Activated naive CD8-positive, alpha-beta T cell treated with anti-CD3 and anti-CD28 coated beads, Interleukin-2, amount 50 U/mL, for 24 hours (primary cell): ENCODE measurements at places on chromosomes 2 and 18.

- no peak for DNase-seq
Measured at GRCh38 chr2:73851274-73851673, 22.5 kb downstream of the STAMBP start.

DNA sequence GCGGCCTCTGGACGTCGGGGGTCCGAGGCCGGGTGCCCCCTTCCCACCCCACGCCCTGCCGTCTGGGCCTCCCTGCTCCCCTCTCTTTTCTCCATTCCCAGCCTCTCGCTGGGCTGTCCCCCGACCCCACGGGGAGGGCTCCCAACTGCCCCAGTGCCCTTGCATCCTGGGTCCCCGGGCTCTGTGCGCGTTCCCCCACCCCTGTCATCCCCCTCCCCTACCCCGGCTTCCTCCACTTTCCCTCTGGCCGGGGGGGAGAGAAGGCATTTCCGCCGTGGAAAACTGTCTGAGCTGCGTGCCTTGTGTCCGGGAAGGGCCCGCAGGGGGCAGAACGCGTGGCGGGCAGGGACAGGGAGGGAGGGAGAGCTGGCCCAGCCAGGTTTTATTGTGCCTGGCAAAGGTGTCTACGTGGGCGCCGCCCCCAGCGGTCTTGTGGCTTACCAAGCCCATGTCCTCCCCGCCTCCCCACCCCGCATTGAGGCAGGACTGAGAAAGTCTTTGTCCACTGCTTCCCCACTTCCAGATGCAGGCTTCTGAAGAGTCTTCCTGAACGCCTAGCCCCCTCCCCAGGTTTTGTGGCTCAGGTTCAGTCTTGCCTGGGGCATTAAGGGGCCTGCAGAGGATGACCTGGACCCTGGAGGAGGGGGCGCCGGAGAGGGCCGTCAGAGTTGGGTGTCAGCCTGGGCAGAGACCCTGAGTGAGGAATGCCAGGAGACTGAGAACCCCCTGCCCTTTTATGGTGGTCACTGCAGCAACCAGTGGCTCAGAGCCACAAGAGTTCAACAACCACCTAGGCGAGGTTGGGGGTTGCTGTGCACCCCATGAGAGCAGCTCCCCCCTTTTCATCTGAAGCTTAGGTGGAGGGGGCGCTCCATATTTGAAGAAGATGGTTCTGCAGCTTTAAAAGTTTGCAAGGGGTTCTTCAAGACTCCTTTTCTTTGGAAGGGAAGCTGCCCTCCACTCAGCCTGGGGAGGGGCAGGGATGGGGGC, 1.3 kb downstream of the ITM2C start:
- DNase-seq, result peak; percentile 54

DNA sequence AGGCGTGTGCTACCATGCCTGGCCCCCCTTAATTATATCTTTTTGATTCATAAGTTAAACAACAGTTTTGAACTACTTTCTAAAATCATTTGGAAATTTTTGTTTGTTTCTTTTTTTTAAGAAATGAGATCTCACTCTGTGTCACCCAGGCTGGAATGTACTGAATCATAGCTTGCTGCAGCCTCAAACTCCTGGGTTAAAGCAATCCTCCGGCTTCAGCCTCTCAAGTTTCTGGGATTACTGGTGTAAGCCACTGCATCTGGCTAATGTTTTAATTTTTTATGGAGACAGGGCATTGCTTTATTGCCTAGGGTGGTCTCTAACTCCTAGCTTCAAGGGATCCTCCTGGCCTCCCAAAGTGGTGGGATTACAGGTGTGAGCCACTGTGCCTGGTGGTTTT, 71.5 kb downstream of the BABAM2 start:
- DNase-seq, result no peak

- DNase-seq, result no peak
Measured at GRCh38 chr18:55387139-55387984, 200.6 kb downstream of the TCF4 start.

- DNase-seq, result no peak
Measured at GRCh38 chr2:9629222-9630116, 1.3 kb downstream of the YWHAQ start.

- DNase-seq, result no peak
Measured at GRCh38 chr2:196486146-196486545, 153.4 kb upstream of the CCDC150 start.

DNA sequence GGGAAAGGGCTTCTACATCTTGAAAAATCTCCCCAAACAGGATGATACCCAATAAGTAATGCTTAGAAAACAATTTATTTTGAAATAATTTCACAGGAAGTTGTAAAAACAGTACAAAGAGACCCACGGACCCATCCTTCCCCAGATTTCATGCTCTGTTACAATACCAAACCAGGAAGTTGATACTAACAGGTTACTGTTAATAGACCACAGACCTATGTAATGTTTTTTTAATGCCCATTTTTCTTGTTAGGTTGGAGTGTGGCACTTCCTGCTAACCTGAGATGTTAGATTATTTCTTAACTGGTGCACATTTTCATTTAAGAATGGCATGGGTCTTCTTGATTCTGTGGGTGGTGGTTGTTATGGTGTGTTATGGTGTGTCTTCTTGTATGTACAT, 21.4 kb upstream of the MGAT5 start:
- no peak for DNase-seq

DNA sequence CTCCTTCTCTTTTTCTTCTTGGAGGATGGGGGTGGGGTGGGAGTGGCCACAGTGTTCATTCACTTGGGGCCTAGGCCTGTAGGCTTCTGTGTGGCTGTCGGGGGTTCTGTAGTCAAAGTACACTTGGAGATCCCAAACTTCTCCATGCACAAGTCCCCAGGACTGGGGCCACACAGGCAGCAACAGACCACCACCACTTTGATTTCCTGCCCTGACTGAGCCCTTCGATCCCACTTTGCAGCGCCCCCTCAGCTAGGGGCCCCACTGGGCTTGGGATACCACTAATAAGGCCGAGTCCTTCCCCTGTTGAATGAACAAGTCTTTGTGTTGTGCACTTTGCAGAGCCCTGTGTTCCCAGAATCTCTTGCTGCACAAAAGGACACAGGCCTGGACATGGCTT, 5.5 kb upstream of the TEX51 start:
- no peak for DNase-seq

GRCh38 chr2:159160954-159161353, 125.5 kb downstream of the WDSUB1 start:
- DNase-seq, result no peak

GRCh38 chr2:9796056-9797010, 46.9 kb upstream of the TAF1B start:
- DNase-seq, result no peak

DNA sequence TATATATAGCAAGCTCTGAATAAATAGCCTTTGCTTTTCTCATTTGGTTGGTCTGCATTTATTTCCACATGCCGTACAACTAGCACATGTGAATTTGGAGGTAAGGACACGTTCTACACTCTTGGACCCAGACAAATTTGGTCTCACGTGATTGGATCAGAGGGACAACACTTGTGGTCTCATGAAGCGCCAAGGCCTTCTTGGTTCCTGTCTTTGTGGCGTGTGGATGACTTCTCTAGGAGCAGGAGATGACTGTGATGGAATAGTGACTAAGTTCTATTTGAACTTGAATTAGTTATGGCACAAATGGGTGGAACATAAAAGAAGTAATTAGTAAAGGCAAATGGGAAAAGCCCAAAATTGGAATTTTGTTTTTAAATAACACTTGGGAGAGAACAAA, 206.9 kb downstream of the BCL2 start:
- no peak for DNase-seq

- no peak for DNase-seq
Measured at GRCh38 chr18:4636967-4637366, 181.9 kb upstream of the DLGAP1 start.
